ENCODE measurements at places on chromosomes 3 and 15.

GRCh38 chr3:85495602-85496001, 536.8 kb downstream of the CADM2 start:
- no peak for DNase-seq

GRCh38 chr3:72907731-72908620, 20.1 kb downstream of the GXYLT2 start:
- no peak for DNase-seq

DNA sequence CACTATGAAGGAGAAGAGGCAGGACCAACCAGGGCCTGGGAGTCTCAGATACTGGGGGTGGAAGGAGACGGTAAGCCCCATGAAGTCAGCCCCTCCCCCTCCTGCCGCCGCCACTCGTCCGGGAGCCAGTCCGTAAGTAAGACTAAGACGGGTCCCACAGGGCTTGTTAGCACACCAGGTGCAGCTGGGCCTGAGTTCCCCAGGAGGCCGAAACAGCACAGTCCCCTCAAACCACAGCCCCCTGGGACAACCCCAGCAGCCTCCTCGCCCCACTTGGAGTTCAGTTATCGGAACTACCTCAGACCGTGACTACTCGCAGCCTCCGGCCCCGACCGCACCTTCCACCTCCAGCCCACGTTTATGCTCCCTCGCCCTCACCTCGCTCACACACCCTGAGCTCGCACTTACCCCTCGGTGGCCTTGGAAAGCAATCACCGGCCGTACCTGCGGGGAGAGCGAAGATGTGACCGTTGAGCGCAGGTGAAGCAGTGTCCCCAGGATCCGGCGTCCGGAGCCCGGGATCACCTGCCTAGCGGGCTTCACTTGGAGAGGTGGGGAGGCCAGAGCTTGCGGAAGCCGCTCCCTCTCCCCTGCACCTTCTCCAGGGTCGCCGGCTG, 557 bp downstream of the ELL3 start:
- DNase-seq, result no peak

GRCh38 chr3:88003115-88003755, 55.6 kb downstream of the CGGBP1 start:
- DNase-seq, result no peak

GRCh38 chr15:80098341-80098740, 38.9 kb downstream of the ZFAND6 start:
- DNase-seq, result no peak

GRCh38 chr15:70064441-70064840, 33.3 kb downstream of the TLE3 start:
- DNase-seq, result no peak

DNA sequence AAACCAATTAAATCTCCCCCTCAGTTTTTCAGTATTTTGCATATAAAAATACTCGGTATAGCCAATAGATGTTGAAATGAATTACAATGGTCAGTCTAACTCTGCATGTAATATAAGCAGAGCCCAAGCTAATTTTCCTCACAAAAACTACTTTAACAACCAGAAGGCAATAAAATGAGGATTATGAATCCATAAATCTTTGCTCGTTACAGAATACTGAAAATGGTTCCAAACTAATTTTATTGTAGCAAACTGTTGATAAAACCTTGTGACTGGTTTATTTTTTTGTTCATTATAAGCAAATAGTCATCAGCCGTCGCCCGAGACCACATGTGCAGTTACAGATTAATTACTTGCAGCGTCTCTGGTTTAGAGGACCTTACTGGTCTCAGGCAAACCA, 183.2 kb downstream of the SSR3 start:
- no peak for DNase-seq
